ENCODE measurements at places on chromosomes 2 and 18.

- DNase-seq = no peak
Observed at GRCh38 chr18:63073481-63073880, 246.1 kb downstream of the BCL2 start.

- no peak for DNase-seq
Observed at GRCh38 chr2:8234253-8234652, 447.6 kb upstream of the ID2 start.

GRCh38 chr2:53353135-53354114, 414.2 kb upstream of the CHAC2 start:
- no peak for DNase-seq

DNA sequence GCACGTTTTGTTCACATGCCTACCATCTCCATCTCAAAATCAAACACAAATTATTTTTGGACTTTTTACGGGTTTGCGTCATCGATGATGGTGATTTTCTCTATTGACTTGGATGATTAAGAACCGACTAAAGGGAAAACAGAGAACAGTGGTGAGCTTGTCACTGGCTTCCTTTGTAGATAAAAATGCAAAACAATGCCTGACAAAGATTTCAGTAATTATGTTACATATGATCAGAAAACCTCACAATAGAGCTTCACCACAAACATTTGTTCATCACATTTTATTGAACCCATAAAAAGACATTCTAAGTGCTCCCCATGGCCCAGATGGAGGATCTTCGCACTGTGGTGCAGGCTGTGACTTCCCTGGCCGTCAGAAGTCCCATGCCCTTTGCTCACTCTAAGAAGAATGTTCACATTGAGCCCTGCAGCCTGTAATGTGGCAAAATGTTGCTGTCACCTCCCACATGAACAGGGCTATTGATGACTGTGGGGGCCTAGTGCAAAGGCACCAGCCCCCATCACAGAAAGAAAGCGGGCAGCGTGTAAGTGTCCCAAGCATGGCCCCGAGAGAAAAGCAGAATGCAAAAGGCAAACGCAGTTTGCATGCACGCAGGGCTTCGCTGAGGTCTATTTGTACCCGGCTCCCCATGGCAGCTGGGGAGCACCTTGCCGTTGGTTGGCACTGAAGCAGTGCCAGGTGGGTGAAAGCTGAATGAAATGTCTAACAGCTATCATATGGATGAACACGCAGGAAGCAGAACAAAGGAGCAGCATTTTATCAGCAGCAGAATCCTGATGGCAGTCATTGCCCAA, 60.6 kb downstream of the BCL2 start:
- no peak for DNase-seq

- no peak for DNase-seq
Observed at GRCh38 chr2:241218131-241219029, 29.9 kb downstream of the ANO7 start.

- DNase-seq = no peak
Observed at GRCh38 chr2:136645236-136645828, 120.0 kb upstream of the THSD7B start.
